ENCODE measurements at places on chromosomes 1 and 21.

- DNase-seq: no peak
Measured at GRCh38 chr1:233340966-233341516, 13.5 kb downstream of the MAP3K21 start.

- DNase-seq: no peak
Measured at GRCh38 chr1:232238009-232238408, 391.9 kb downstream of the SIPA1L2 start.

DNA sequence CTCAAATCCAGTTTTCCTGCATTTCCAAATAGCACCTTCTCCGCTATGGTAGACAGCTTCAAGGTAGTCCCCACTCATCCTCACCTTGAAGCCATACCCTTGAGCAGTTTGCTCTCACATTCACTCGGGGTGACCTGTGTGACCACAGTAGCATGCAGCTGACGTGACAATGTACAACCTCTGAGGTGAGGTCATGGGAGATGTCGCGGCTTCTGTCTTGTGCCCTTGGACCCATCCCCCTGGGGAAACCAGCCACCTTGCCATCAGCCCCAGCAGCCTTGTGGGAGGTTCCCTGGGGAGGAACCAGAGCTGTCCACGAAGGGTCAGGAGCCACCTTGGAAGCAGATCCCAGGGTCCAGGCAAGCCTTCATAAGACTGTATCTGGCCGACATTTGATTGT lies 38.3 kb upstream of the DUSP10 start:
- DNase-seq: no peak

- DNase-seq: no peak
Measured at GRCh38 chr1:94927405-94928175, 680 bp upstream of the CNN3 start.

GRCh38 chr1:47023268-47024140 lies at the start of gene CYP4X1:
Gene CYP4X1 (plus strand): TSS chr1:47023669. CDS start chr1:47023818, 149 bp downstream.
- no peak for DNase-seq

- DNase-seq: no peak
Measured at GRCh38 chr1:36572906-36573305, 90.2 kb upstream of the CSF3R start.

GRCh38 chr1:31662463-31662862 lies 17.8 kb upstream of the PEF1 start:
- no peak for DNase-seq

DNA sequence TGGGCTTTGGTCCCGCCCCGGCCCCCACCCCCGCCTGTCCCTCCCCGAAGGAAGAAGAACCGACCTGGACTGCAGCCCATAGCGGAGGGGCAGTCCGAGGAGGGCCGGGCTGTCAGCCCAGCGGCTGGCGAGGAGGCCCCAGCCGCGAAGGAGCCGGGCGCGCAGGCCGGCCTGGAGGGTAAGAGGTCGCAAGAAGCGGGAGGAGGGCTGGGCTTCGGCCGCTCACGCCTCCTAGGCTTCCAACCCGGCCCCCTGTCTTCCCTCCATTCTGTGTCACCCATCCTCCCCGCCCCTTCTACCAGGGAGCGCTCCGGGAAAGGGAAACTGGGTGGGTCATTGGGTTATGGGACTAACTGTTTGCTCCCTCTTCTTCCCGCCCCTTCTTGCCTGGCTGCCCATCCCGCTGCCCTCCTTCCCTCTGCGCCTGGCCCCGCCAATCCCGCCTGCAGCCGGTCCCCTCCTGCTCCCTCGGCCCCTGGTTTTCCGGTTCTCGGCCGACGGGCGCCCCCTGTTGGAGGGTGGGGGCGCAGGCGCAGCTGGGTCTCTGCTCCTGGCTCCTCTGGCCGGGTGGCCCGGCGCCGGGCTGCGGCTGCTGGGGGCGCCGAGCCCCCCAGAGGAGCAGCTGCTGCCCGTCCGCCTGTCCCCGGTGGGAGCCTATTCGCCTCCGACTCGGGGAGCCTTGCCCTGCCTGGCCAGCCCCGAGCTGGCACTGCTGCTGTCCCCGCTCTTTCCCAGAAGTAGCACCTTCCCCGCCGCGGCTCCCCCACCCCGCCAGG lies 2.4 kb downstream of the RUSC1 start:
- DNase-seq: peak; percentile 92

DNA sequence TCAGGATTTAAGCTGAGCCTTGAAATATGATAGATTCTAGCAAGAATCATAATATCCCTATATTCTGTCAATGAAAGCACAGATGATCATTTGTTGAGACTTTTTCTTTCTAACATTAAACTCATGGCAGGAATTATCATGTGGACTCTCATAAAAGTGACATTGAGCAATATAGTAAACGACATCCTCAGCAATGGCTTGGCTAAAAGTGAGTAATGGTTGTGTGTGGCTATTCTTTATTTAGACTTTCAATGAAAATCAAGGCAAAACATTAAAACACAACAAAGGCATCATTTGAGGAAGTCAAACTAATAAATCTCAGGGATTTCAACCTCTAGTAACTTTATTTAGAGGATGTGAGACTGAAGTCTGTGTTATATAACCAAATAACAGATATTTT lies 257.8 kb upstream of the ADGRL4 start:
- DNase-seq: no peak

GRCh38 chr21:14755086-14755485 lies 209.0 kb upstream of the SAMSN1 start:
- no peak for DNase-seq

GRCh38 chr1:145997718-145998023 lies 1.3 kb upstream of the TXNIP start:
- no peak for DNase-seq

GRCh38 chr1:215543191-215543606 lies 23.9 kb upstream of the KCTD3 start:
- no peak for DNase-seq

DNA sequence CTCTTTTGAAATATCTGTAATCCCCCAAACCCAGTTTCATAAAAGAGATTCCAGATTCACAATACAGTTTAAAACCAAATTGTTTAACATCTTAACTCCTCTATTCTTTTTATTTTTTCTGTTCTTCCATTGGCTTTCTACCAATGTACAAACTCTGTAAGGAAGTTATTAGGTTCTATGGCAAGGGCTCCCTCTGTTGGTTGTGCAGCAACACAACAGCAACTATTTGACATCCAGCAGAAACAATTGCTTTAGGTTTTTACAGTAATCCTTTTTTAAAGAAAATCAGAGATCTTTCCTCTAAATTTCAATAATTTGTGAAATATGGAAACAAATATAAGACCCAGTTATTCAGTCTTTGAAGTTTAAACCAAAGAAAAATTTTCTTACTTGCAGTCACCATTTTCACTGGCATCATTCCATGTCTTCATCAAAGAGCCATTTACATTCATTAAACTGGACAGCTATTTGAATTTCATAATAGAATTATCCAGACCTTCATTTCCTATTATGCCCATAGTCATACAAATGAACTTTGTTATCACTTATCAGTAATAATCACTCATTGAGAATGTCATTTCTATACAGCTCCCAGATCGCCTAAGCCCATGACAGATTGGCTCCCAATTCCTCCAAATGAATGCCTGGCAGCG lies 46.5 kb upstream of the RNF11 start:
- DNase-seq: peak; percentile 36

DNA sequence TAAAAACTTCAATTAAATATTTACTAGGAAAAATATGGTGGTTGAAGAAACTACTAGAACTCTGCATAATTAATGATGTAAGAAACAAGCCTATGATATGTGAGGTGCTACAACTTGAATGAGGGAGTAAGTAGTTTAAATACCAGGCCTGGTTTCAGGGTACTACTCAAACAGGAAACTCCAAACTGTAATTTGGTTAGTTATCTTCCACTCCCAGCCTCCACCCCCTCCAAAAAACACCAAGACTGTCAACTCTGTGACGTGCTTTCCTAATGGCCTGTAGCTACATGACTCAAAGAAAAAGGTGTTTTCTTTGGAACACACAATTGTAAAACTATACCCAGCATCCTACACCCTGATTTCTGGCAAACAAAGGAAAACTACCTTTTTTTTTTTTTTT lies 55.9 kb upstream of the RCC1 start:
- peak; percentile 38 for DNase-seq

All from GM12891 (cell line).